ENCODE measurements at places on chromosomes 12 and 14.
A peak's percentile ranks its signal among the peaks of the same experiment; 100 is the strongest.

DNA sequence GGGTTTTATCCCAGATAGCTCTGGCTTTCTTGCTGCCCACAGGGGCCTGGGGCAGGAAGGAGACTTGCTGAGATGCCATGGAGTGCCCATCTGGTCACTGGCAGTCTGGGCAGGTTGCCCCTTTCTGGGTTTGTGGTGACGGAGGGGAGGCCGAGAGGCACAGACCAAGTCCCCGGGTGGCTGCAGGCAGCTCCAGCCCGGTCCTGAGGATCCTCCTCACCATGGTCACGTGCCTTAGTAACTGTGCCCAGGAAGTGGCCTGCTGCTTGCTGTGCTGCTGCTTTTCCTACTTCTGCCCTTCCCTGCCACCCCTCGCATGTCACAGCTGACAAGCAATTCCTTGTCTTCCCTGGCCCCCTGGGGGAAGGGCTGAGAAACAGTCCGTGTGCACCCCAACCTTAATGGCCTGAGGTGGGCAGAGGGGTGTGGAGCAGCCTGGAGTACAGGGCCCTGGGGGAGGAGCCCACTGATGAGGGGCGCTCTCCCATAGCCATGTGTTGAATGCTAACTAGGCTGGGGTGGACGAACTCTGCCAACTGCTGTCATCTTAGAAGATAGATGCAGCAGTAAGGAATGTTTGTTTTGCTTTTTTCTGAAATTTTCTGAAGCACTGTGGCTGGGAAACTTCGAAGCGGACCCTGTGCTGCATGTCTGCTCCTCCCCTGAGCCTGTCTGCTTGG lies 54.9 kb upstream of the SRSF5 start:
- DNase-seq, result peak; percentile 59

DNA sequence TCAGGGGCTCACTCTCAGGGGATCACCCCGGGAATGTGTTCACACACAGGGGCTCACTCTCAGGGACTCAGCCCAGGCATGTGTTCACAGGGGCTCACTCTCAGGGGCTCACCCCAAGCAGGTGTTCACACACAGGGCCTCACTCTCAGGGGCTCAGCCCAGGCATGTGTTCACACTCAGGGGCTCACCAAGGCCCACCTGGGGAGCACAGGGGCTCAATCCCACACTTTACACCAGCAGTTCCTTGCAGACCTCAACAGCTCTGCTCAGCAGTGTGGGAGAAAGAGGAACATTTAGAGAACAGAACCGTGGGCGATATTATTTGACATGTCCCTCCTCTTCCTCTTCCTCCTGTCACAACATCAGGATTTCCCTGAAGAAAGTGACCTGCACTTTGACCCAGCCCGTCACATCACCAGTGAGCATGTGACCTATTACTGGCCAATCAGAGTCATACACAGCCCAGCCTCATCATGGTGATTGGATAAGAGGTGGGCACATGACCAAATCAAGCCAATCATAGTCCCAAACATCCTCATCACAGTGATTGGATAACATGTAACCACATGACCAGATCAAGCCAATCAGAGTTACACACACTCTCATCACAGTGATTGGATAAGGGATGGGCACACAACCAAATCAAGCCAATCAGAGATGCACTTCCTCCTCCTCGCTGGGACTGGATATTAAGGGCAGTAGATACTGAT lies 359.4 kb upstream of the SFSWAP start:
- DNase-seq, result no peak

- no peak for DNase-seq
Measured at GRCh38 chr14:67523764-67524633, 9.1 kb upstream of the PLEKHH1 start.

DNA sequence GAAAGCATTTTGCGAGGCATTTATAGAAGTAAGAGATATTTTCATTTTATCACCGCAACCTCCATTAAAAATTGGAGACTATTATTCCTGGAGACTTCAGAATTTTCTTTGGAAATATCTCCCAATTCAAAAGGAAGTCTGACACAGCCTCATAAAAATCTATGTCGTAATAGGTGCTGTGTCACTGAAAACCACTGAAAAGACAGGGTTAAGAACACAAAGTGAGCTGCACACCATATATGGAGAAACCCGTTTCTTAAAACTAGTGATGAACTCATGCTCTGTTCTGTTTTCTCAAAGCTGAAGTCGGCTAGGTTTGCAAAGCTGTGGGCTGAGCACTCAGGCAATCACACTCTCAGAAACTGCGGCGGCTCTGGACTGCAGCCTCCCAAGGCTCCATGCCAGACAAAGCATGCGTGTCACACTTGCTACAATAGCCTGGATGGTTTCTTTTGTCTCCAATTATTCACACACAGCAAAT lies at the start of gene GLIPR1:
Gene GLIPR1, plus strand, starts transcription at position 287 of the 481 bp plus-strand sequence. Its CDS starts 126 bp downstream, at position 413.
- DNase-seq, result peak; percentile 99

- DNase-seq, result no peak
Measured at GRCh38 chr12:58412461-58413060, 471.2 kb downstream of the ATP23 start.

GRCh38 chr14:102063808-102064429 lies 22.9 kb downstream of the HSP90AA1 start:
- DNase-seq, result no peak

DNA sequence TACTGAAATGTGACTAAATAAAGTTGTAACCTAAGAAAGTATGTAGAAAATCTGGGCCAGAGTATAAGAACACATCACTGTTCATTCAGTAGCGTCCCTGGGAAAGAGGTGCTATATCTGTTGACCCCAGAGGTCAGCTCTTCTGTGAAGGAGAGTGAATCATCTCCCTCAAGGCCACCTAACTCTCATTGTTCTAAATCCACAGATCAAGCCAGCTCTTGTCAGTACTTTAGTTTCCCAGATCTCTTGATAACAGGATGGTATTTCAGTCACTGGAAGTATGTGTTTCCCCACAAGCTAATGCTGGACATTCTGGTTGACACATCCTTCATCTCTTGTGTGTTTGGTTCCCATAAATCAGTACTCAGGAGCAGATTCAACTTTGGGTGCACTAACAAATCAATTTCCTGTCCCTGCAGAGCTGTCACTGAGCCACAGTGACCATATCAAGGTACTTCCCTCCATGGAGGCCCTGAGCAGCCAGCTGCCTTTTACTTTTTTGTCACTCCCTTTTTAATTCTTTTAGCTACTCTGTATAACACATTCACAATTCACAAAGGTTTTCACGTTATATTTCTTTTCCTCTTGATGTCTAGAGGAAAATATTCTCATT lies 7.8 kb downstream of the KRT1 start:
- no peak for DNase-seq

- DNase-seq, result peak; percentile 74
Measured at GRCh38 chr12:124480469-124481256, 86.7 kb downstream of the NCOR2 start.

DNA sequence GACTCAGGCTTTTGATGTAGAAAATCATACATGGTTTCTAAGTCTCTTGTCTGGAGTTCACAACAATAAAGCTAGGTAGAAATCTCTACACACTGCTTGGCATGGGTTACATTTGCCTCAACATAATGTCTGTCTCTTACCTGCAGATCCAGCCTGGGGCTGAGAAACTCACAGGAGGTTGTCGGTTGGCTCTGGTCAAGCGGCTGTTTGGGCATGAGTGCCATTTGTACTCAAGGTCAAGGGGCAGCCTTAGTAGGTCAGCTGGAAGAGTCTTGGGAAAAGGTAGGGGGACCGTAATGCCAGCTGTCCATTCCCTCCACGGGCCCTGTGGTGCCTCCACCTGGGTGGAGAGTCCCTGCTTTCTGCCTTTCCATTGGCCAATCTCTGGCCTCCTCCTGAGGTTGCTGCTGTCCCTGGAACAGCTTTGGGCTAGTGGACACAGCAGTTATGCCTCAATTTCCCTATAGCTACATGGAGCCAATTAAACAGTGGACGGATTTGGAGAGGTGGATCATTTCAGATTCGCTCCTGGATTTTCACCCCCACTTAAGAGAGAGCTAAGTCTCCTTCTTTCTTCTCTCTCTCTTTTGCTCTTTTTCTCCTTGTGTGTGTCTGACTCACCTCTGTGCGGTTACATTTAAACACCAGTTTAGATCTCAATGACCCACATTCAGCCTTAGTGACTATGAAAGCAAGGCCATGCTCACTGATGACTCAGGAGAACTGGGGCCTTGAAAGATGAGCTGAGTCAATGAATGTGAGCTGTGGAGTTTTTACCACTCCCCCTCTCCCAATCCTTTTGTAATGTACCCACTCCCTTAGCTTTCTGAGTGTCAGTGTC lies 132.8 kb upstream of the HIF1A start:
- DNase-seq, result peak; percentile 99

GRCh38 chr14:86414146-86414545 lies 884.2 kb downstream of the FLRT2 start:
- no peak for DNase-seq

DNA sequence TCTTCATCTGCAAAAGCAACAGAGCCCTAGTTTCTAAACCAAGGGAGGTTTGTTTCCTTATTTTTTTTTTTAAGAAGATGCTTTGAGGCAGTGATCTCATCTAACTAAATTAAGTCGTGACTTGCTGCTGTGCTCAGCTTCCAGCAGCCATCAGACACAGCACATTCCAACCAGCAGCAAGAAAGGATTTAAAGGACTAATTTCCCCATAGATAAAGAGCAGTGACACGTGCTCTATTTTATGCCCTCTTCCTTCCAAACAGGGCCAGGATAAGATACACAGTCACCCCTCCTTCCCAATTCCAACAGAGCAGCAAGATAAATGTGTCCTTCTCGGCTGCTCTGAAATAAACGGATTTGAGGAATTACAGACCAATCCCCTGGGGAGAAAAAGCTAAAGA lies 81.7 kb downstream of the PRKAB1 start:
- DNase-seq, result no peak

DNA sequence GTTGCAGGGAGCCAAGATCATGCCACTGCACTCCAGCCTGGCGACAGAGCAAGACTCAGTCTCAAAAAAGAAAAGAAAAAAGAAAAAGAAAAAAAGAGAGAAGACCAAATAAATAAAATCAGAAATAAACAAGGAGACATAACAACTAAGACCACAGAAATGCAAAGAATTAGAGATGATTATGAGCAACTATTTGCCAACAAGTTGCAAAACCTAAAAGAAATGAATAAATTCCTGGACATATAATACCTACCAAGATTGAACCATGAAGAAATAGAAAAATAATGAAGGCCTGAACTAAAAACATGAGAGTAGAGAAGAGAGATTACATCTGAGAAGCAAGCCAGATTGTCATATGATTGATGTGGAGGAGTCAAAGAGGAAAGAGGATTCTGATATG lies 17.6 kb upstream of the EPS8 start:
- no peak for DNase-seq

- peak; percentile 81 for DNase-seq
Measured at GRCh38 chr14:51167587-51168214, 72.3 kb upstream of the TMX1 start.

GRCh38 chr12:34287437-34287836 lies 265.1 kb downstream of the ALG10 start:
- no peak for DNase-seq

DNA sequence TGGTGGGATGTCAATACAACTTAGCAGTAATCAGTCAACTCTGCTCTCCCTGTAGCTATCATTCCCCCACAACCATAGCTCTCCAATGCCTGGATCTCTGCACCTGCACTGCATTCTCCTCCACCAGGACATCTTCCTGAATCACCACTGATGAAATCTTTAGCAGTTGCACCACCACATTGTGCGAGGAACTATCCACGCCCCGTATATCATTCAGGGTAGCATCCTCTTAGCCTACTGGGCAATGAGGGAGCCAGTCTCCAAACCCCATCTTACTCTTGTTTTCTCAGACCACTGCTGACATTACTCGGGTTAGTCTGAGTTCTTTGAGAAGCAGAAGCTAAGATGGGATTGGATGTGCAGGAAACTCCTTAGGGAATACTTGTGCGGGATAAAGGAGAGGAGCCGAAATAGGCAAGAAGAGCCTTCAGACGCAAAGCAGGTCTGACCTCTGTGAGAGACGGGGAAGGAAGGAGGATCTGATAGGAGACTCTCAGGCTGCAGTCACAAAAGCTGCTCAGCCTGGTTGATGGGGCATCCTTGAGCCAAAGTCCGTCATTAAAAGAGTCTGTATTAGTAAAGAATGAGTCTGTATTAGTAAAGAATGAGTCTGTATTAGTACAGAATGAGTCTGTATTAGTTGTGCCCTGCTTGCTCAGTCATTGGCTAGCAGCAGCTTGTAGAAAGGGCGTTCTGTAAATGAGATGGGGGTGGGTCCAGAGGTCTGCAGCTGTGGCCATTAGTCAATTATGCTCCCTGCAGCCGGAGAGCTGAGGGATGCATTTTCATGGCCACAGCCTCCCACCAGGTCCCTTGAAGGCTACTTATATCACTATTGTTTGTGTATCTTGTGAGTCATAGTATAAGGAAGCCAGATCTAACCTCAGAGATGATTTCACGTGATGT lies 49.6 kb upstream of the RASSF3 start:
- peak; percentile 96 for DNase-seq

DNA sequence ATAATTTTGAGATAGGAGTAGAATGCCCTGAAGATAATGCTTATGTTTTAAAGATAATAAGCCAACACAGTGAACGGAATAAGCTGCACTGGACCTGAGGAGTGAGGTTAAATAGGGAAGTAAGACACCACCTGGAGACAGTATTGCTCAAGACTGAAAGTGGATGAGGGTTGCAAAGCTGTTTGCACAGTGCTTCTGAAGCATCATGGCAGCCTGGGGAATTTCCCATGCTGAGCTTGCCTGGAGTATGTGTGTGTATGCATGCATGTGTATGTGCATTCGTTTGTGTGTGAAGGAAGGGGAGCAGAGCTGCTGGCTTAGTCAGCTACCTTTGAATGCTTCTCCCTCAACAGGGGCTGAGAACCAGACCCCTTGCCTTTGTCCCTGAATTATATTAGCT lies 35.8 kb downstream of the BHLHE41 start:
- DNase-seq, result no peak

DNA sequence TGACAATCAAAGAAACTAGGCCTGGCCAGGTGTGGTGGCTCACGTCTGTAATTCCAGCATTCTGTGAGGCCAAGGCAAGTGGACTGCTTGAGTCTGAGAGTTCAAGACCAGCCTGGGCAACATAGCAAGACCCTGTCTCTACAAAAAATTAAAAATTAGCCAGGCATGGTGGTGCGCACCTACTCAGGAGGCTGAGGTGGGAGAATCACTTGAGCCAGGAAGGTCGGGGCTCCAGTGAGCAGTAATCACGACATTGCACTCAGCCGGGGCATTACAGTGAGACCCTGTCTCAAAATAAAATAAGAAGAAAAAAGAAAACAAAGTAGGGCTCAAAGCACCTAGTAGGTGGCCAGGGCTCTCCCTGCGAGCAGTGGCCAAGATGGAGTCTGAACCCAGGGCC lies 79.1 kb downstream of the CHGA start:
- DNase-seq, result no peak

- DNase-seq, result no peak
Measured at GRCh38 chr14:53938136-53938837, 18.3 kb downstream of the BMP4 start.

GRCh38 chr14:81132468-81132867 lies 88.3 kb downstream of the GTF2A1 start:
- no peak for DNase-seq

GRCh38 chr12:28742791-28743190 lies 406.3 kb upstream of the FAR2 start:
- DNase-seq, result peak; percentile 31

GRCh38 chr12:27505109-27505508 lies 18.9 kb upstream of the PPFIBP1 start:
- peak; percentile 67 for DNase-seq
